LNCaP clone FGC (cell line): ENCODE measurements at places on chromosomes 1 and 21.

DNA sequence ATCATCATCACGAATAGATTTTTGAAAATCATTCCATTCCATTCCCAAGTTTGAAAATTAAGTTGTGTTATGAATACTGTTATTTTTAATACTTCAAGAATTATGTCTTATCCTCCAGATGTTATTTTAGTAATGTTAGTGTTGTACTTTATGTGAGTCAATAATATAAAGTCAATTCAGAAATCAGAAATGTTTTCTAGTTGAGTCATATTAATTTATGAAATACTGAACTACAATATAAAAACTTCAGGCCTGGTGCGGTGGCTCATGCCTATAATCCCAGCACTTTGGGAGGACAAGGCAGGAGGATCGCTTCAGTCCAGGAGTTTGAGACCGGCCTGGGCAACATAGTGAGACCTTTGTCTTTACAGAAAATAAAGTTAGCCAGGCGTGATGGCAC is 38.4 kb upstream of the GPR25 start:
- no peak for DNase-seq

GRCh38 chr21:38861989-38862683 is 56.4 kb downstream of the ETS2 start:
- no peak for DNase-seq

DNA sequence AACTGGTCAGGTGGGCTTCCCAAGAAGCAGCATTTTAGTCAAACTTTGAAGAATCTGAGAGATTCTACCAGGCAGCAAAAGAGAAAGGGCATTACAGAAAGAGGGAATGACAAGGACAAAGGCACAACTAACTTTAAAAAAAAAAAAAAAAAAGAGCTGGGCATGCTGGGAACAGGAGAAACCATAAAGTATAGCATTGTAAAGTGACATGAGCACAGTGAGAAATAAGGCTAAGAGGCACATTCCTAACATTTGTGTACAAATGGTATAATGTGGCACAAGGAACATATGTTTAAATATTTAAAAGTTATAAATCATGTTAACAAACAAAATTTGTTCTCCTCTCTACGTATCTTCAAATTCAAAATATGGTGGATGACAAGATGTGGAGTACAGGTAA is 69.6 kb downstream of the CLCA4 start:
- no peak for DNase-seq

DNA sequence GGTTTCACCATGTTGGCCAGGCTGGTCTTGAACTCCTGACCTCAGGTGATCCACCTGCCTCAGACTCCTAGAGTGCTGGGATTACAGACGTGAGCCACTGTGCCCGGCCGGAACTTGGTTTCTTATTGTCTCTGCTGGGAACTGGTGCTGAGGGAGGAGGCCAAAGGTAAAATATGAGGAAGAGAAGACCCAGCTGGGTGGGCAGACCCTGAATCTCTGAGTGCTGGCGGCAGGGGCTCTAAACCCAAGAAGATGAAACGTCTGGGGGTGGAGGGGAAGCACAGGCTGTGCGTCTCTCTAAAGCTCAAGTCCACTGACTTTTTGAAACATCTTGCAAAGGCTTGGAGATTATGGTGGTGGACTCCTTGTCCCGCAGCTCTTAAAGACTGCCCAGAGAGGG is 82.0 kb upstream of the TLR5 start:
- no peak for DNase-seq

DNA sequence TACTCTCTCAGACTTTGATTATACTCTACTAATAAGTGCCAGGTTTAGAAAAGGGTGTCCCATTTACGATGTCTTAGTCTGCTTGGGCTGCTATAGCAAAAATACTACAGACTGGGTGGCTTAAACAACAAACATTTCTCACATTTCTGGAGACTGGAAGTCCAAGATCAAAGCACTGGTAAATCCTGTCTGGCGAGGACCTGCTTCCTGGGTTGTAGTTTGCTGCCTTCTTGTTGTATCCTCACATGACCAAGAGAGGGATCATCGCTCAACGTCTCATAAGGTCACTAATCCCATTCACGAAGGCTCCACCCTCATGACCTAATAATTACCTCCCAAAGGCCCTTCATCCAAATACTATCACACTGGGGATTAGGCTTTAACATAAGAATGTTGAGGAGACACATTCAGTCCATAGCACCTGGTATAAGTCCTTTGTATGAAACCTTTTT is 12.0 kb downstream of the PRDX6 start:
- DNase-seq = peak; percentile 61

- no peak for DNase-seq
These were observed 1.2 kb upstream of the PTTG1IP start for GRCh38 chr21:44874497-44875315.

DNA sequence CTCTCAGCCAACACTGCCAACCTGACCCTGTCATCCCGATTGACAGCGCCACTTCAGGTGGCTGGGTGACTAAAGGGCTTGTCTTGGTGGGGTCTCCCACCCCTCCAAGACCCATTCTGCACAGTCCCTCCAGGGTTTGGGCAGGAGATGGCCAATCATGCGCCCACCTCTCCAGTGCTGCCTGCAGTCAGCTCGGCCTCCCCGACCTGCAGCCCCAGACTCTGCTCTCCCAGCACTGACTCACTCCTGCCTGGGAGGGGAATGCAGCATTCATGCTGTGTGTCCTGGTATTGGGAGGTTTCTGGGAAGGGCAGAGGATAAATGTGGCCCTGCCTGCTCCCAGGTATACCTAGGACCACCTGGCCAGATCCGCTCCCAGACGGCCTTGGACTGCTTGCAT is 9.7 kb downstream of the TMEM81 start:
- no peak for DNase-seq

- DNase-seq = no peak
These were observed 1600.0 kb downstream of the BRINP3 start for GRCh38 chr1:188877668-188878067.

DNA sequence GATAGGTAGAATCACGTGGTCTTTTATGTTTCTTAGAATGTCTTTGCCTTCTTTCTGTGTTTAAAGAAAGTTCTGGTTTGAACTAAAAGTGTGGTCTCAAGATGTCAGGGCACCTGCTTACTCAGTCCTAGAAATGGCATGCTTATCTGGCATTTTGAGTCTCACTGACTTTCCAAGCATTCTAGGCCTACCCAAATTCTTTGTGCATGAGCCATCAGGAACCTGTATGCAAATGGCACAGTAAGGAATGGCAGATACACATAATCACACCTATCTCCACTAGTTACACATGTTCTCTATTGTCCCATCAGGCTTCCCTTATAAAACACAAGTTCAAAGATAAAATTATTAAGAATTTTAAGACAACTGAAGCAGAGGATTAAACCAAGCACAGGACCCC is 29.5 kb upstream of the CLCA4 start:
- no peak for DNase-seq

- no peak for DNase-seq
These were observed 1.7 kb downstream of the KIAA2013 start for GRCh38 chr1:11924334-11925195.

- no peak for DNase-seq
These were observed 5.3 kb downstream of the VANGL1 start for GRCh38 chr1:115647047-115647446.

DNA sequence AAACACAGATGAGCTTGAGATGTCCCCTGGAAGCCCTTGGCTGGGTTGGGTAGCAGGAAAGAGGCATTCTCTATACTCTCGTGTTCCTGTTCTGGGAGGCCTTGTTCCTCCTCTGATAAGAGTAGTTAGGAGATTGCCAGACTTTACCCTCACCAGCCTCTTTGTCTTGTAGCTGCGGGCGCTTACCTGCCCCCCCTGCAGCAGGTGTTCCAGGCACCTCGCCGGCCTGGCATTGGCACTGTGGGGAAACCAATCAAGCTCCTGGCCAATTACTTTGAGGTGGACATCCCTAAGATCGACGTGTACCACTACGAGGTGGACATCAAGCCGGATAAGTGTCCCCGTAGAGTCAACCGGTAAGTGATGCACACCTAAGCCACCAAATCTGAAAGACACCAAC is 5.2 kb downstream of the AGO1 start:
- no peak for DNase-seq

GRCh38 chr1:167083066-167083665 is 7.0 kb downstream of the GPA33 start:
- no peak for DNase-seq

DNA sequence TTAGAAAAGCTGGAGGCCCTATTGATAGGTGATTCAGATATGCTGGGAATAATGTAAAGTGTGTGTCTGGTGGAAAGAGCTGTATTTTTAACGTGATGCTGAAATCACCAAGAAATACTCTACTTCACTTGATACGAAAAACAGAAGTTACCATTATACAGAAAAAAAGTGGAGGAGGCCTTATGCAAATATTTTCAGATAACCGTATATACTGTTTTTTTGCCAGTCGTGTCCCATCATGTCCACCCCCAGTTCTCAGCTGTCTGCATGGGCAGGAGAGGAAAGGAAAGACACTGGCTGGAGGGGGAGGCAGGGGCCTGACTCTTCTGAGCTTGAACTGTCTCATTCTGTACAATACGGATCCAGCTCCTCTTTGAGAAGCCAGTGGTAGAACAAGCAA is 51.1 kb downstream of the KCNJ6 start:
- DNase-seq = no peak

- DNase-seq = peak; percentile 14
These were observed 75.5 kb downstream of the ADAMTS1 start for GRCh38 chr21:26769613-26770188.
